ENCODE measurements at places on chromosomes 7 and 10.

- DNase-seq: no peak
These were observed 262.2 kb downstream of the ETV1 start for GRCh38 chr7:13727279-13727678.

DNA sequence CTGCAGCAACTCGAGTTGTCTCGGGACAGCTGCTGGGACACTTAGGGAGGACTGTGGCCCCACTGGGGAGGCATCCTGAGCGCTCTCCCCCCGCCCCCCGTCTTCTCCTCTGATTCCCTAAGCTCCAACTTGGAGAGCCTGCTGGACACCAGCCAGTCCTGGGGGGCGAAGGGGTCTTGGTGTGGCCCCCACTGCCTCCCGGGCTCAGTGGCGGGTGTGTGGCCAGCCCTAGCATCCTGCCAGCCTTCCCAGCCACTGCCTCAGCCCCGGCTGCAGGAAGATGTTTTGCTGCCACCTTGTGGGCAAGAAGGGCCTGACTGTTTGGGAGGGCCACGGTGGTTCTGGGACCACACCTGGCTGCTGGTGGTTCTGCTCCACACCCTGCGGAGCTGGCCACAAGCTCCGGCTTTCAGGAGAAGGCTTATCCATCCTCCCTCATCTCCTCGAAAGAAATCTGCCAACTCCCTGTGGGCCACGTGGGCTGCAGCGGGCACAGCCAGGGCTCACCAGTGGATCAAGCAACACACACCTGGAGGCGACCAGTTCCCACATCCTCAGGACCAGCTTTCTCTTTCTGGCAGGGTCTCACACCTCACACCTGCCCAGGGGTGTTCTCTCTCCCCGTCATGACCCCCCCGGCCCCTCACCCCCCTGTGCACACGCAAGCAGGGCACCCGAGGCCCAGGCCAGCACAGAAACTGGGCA, 24.8 kb downstream of the AGAP3 start:
- peak; percentile 22 for DNase-seq

GRCh38 chr7:44060948-44061644, 4.3 kb downstream of the PGAM2 start:
- DNase-seq: no peak

- no peak for DNase-seq
These were observed 149.4 kb downstream of the SNX10 start for GRCh38 chr7:26441002-26441521.

DNA sequence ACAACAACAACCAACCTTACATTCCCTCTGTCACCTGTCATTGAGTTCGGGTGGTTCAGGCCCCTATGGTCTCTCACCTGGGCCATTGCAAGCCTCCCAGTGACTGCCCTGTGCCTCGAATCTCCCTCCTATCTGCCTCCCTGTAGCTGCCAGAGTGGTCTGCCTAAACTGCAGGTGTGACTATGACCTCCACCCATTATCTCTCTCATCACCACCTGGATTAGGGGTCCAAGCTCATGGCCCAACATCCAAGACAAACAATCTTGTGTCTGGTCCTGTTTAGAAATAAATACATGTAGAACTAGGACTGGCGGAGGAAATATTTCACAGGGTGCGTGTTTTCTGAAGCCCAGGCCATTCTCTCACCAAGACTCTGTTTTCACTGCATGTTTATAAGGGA, 146.6 kb downstream of the HERPUD2 start:
- no peak for DNase-seq

DNA sequence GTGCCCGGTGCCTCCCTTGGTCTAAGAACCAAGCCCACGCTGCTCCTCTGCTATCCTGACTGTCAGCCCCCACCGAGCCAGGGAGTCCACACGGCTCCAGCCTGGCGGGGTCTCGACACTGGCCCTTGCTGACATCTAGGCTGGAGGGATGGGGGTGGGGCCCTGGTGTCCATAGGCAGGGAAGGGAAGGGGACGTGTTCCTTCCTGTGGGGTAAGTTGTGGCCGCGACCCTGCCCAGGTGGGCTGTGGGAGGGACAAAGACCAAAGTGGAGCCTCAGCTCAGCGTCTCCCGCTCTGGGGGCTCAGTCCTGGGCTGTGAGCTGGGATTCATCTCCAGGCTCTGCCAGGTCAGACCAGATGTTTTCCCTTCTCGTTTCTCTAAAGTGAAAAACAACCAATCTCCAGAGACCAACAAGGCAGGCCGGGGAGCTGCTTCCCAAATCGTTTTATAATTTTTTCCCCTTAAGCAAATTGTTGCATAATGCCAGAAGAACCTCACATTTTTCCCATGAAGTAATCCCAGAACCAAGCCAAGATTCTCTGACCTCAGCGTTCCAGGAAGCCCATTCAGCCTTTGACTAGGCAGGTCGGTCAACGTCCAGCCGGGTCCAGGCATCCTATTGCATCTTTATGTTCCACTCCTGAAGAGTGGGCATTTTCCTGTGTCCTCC, 101.2 kb downstream of the RGS10 start:
- DNase-seq: no peak

- DNase-seq: no peak
These were observed 6.8 kb upstream of the GATA3 start for GRCh38 chr10:8047452-8048280.

GRCh38 chr10:128950916-128951275, 516.1 kb upstream of the MGMT start:
- DNase-seq: no peak

Measured in bone marrow (tissue), 2 donors.